ENCODE measurements at places on chromosomes 1 and 21.

- peak; percentile 96 for DNase-seq
Measured at GRCh38 chr21:35933466-35933865, 126.9 kb downstream of the SETD4 start.

GRCh38 chr1:186102547-186103148 lies 272.4 kb downstream of the TPR start:
- peak; percentile 94 for DNase-seq

GRCh38 chr1:232443372-232443771 lies 186.6 kb downstream of the SIPA1L2 start:
- DNase-seq: no peak

GRCh38 chr1:171949316-171949715 lies 108.0 kb downstream of the DNM3 start:
- DNase-seq: no peak

DNA sequence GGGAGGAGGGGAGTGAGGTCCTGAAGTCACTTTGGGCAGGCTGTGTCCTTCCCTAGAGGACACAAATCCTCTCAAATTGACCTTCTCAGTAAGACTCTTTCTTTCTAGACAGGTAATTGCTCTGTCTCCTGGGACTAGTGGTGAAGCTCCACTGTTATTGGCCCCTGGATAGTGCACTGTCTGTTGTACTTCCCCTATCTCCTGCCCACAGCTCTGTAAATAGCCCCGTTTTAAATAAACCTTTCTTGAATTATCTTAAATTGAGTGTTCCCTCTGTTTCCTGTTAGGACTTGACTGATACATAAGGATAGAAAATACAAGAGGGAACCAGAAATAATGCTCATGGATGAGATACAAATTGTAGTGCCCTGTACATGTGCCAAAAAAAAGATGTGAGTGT lies 229.5 kb upstream of the USP24 start:
- no peak for DNase-seq

DNA sequence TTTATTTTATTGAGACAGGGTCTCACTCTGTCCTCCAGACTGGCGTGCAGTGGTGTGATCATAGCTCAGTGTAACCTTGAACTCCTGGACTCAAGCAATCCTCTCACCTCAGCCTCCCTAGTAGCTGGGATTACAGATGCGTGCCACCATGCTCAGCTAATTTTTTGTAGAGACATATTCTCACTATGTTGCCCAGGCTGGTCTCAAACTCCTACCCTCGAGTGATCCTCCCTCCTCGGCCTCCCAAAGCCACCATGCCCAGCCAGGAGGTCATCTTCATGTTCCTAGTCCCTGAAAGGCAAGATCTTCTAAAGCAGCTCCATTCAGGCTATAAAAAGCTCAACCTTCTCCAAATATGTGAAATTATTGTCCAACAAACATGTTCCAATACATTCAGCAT lies 53.9 kb downstream of the TOR1AIP2 start:
- no peak for DNase-seq

- peak; percentile 11 for DNase-seq
Measured at GRCh38 chr1:204945565-204945977, 74.9 kb downstream of the NFASC start.

DNA sequence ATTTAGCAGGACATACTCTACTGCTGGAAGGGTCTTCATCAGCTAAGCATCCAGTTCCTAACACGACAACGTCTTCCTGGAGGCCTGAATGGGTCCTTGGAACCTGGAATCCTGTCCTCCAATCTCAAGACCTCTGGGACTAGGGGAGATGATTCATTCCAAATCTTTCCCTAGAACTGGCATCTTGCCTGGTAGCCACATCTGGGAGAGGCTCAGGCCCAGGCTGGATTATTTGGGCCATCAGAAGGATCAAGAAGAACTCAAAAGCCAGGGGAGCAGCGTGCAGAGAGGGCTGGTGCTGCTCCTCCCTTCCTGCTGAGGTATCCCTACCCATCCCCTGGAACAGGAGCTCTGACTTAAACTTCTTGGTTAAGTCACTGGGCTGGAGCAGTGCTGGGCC lies 2.8 kb upstream of the PHLDA3 start:
- DNase-seq: peak; percentile 85

- DNase-seq: no peak
Measured at GRCh38 chr1:53432611-53433010, 26.6 kb upstream of the DMRTB1 start.

DNA sequence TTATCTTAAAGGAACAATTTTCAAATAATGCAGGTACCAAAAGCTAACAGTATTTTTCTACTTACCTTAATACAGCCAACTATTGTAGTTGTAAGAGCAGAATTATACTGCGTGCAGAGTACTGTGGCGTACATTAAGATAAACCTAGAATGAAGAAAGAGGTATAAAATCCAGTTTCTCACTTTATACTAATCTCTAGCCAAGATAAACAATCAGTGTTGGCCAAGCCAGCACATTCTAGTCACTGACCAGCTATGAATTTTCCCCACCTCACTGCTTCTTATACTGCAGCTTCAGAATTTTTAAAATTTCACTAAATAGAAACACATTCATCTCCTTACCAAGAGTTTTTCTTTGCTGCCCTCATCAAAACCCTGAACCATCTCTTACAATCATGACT lies 33.6 kb downstream of the SLC35D1 start:
- peak; percentile 74 for DNase-seq

GRCh38 chr1:92085727-92086126 lies 5.6 kb downstream of the BTBD8 start:
- DNase-seq: no peak

DNA sequence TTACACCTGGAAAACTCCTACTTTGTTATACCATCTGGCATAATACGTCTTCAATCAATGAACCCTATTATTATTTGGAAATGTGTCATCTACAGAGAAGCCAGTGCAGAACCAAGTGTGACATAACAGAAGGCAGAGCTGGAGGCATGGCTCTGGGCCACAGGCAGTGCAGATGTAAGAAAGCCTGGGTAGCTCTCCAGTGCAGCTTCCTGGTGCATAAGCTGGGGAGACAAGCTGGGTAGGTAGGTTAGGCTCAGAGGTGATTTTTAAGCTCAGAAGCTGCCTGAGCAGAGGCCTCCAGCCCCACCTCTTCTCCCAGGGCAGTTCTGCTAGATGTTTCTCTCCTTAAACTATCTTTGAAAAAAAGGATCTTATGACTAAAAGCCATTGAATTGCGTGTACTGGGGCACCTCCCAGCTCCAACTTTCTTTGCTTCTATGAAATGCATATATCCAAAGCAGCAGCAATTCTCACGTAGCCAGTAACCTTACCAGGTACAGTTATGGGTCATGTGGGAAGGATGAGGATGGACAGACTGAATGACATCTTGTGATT lies 30.7 kb downstream of the AKNAD1 start:
- no peak for DNase-seq

DNA sequence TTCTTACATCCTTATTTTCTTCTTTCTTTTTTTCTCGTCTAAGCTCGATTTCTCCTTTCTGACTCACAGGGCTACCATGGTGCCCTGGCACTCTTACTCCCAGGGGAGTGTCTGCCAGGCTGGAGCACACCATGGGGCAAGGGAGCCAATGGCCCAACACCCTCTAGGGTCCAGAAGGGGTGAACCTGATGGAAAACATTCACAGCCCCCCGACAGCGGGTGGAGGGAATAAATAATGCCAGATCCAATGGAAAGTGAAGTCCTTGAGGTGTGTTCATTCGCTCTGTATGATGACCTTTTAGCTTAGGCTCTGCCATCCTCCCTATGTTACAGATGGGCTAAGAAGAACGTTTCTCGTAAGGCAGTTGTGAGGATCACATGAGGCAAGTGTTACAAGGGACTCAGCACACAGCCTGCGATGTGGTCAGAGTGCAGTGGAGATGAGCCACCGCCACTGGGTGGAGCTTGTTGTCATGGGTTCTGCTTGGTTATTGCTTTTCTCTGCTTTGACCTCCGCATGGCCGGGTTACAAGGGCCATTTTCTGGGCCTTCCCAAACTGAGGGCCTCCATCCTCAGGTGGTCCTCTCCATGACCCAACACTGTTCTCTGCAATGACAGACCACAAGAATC lies 3.5 kb upstream of the FCMR start:
- no peak for DNase-seq

GRCh38 chr1:161738627-161739287 lies 10.8 kb upstream of the DUSP12 start:
- DNase-seq: peak; percentile 87

DNA sequence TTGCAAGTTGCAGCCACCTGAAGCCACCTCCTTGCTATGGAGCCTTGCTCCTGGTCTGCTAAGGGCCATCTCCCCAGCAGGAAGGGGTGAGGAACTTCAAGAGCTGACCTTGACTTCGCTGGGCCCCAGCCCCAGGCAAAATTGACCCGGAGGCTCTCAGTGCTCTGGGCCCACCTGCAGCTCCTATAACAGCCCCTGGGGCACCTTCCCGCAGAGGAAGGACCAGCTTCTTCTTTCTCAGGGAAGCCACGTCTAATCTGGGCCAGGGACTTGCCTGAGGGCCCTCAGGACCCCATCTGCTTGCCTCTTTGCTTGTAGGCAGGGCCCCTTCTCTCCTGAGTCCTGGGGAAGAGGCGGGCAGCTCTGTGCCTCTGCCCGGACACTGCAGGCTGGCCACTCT lies 30.9 kb upstream of the GNPAT start:
- no peak for DNase-seq

DNA sequence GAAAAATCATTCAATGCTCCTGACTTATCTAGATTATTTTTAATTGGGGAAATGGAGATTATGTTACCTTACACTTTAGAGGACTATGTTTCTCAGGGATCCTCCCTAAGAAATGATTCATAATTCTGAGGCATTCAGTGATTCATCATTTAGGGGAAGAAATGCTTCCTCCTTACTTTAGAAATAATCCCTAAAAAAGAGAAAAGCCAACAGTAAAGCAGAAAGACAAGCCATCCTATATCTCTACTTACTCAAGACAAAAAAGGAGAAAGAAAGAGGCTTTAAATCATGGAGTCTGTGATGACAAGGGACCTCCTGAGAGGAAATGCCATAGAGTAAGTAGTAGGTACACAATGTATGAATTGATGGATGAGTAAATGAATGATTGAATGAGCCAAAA lies 137.0 kb downstream of the BRINP2 start:
- peak; percentile 21 for DNase-seq

DNA sequence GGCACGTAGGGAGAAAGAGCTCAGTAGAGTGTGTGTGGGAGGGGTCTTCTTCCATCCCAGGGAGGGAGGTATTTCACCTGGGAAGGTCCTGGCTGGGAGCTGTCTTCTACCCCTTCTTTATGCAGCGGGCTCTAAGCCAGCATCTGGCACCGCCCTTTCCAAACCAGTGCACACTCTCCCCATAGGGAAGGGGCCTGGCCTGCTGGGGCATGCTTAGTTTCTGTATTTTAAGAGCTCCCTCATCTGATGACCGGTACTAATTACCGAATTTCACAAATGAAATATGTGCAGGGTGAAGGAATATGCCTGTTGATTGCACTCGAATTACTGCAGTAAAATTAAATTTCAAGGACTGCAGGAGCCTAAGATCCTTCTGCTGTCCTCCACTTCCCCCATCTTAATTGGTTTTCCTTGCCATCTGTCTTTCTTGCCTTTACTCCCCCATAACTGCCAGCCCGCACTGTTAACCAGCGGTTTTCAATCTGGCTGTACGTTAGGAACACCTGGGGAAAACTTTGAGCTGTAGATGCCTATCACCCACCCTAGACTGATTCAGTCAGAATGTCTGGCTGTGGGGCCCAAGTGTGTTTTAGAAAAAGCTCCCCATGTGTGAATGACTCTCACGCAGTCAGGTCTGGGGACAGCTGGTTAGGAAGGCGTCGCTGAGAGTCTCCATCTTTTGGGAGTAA lies 20.1 kb downstream of the GALNT2 start:
- no peak for DNase-seq

- no peak for DNase-seq
Measured at GRCh38 chr1:77421504-77422233, 139.8 kb downstream of the AK5 start.

DNA sequence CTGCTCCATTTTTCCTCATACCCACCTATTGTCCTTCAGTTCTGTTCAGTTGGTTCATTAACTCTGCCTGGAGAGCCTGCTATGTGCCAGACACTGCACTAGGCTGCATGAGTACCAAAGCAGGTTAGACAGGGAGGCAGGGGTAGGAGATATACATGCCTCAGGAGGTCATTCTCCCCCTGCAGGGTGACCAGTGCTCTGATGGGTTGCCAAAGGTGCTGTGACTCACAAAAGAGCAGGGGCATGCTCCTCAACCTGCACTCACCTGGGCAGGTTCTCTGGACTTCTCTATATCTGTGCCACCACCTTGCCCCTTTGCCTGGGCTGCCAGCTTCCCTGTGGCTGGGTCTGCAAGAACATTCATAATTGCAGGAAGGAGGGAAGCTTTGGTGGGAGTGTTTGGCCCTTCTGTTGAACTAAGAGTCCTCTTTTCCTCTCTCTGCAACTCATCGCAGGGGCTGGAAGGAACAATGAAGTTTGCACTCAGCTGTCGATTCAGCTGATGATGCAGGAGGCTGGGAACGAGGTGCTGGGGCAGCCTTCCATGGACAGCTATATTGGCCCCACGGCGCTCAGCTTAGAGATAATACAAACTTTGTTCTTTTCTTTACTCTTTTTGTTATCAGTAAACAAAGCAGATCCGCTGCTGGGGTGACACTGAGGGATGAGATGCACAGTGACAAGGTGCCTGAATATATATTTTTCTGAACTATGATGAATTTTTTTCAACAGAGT lies 356.4 kb upstream of the PLXNA2 start:
- no peak for DNase-seq

DNA sequence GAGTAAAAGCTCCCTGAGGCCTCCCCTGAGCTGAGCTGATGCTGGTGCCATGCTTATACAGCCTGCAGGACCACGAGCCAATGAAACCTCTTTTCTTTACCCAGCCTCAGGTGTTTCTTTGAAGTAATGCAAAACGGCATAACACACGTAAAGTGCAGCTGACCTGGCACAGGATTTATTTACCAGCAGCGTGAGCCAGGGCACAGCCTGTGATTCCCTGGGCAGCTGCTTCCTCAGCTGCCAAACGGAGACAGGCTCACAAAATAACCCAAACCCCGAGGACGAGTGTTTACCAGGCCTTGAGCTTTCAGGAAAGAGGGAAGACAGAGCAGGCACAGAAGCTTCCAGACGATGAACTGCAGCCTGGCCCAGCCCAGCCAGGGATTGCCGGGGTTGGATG lies 120.6 kb upstream of the ARHGEF16 start:
- no peak for DNase-seq

- no peak for DNase-seq
Measured at GRCh38 chr1:30449428-30450147, 273.8 kb downstream of the MATN1 start.

- DNase-seq: peak; percentile 13
Measured at GRCh38 chr21:38898422-38899096, 92.8 kb downstream of the ETS2 start.

DNA sequence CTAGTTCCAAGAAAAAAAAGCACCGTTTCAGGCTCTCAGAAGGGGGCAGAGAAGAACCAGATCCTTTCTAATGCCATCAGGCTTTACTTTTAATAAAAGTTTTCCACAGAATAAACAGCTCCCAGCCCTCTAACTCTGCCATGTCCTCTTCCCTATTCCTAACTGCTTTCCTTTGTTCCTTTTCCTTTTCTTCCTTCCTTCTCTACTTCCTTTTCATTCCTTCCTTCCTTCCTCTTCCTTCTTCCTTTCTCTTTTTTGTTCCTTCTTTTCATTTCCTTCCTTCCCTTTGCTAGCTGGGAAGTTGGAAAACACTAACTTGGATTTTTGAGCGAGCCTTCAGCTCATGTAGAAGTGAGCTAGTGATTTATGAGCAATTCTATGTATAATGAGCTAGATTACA lies 46.2 kb downstream of the KDM5B start:
- DNase-seq: no peak

All from EH (cell line).